ENCODE measurements at places on chromosomes 4 and X.
A peak's percentile ranks its signal among the peaks of the same experiment; 100 is the strongest.

GRCh38 chr4:60201052-60201673 is 999.0 kb upstream of the ADGRL3 start:
- DNase-seq = peak; percentile 27

- DNase-seq = no peak
Observed at GRCh38 chrX:132294776-132295495, 75.7 kb upstream of the RAP2C start.

DNA sequence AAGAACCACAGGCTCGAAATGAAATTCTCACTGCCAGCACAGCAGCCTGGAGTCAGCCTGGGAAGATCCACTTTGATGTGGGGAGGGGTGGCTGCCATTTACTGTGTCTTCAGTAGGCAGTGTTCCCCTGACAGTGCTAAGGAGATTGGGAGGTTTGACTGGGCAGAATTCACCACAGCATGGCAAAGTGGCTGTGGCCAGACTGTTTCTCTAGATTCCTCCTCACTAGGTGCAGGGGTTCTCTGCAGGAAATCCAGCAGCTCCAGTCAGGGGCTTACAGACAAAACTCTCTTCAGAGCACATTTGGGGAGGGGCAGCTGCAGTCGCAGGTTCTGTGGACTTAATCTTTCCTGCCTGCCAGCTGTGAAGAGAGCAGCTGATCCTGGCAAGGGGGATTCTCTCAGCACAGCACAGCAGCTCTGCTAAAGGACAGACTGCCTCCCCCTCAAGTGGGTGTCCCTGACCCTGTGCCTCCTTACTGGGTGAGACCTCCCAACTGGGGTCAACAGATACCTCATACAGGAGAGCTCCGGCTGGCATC is 1174.0 kb downstream of the RAPGEF2 start:
- DNase-seq = no peak

GRCh38 chrX:94204524-94204923 is 530.5 kb downstream of the FAM133A start:
- DNase-seq = no peak

GRCh38 chr4:146381263-146381872 is 140.4 kb downstream of the SLC10A7 start:
- DNase-seq = no peak

DNA sequence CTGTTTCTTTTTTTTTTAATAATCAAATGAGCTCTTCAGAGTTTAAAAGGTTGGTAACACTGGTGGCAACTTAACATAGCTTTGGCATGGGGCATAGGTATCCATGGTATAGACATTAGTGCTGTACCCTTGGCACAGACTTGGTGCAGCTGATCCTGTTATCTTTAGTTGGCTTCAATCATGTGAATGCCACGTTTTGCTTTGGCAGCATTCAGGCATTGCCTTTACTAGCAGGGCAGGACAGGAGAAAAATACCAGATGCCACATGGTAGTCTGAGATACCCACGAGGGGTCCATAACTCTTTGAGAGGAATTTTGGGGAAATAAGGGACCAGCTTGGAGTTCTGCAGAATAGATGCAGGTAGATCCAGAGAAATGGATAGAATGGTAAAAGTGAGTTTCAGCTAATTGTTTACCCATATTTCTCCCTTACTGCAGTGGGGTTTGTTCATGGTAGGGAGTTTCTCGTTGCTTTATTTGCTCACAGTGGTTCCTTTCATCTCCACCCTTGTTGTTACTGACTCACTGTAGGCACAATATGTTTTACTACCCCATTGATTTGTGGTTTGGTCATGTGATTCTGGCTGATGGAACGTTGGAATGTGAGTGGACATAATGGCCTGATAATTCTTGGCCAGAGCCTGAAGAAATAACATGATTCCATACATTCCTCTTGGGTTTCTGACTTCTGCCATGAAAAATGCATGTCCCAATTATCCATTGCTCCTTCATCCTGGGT is 342.7 kb downstream of the GLUD2 start:
- no peak for DNase-seq

DNA sequence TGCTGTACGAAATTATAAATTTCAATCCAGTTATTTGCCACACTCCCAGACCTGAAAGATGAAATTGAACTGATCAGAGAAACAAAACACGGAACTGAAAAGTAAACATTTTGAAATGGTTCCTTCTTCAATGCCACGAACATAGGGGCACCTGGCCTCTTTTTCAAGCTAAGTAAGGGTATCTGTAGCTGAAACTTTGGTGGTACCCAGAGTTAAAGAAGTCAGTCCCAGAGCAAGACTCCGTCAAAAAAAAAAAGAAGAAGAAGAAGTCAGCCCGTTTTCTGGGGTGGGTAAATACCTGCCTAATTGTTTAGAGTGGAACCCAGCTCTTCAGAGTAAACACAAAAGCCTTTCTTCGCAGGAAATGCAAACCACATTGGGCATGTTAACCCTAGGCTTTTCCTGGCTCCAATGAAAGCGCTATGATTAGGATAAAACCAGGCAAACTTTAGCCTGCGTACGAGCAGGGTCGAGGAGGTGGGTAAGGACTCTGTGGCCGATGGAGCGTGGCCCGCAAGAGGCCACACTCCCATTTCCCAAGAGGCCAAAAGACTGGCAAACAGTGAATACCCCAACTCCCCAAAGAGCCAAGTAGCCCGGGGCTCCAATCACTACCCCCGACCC is 1.3 kb downstream of the ANTXR2 start:
- no peak for DNase-seq

- no peak for DNase-seq
Observed at GRCh38 chr4:99723612-99724011, 66.0 kb upstream of the C4orf54 start.

GRCh38 chr4:163988391-163988790 is 493.9 kb downstream of the TMA16 start:
- no peak for DNase-seq

DNA sequence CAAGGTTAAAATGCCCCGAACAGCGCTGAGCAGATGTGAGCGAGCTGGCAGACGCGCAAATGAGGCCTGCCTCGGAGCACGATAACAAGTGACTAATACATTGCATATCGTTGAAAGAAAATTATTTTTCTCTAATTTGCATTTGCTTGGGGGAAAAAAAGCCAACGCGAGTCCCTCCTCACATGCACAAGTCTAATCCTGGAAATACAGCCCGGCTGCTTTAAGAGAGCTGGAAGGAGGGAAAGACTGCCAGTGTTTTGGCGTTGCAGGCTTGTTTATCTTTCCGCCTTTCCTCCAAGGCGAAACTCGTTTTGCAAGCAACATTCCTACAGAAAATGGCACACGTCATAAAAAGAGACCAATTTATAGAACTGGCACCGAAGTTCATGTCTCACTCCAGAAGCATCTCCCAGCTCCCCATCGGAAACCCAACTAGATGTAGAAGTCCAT is 12.6 kb downstream of the BCOR start:
- no peak for DNase-seq

DNA sequence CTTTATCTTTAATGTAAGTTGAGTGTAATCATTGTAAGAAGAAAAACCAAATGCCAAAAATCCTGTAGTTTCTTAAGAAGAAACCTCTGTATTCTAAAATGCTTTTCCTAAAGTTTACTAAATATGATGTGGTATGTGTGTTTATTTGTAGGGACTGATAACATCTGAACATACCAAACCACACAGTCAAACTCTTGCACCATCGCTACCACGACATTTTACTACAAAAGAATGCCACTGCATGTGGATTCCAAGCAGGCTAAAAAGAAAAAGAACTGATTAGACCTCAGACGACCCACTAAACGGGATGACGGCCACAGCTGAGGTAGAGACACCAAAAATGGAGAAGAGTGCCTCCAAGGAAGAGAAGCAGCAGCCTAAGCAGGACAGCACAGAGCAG is 46.1 kb downstream of the LAS1L start:
- no peak for DNase-seq

DNA sequence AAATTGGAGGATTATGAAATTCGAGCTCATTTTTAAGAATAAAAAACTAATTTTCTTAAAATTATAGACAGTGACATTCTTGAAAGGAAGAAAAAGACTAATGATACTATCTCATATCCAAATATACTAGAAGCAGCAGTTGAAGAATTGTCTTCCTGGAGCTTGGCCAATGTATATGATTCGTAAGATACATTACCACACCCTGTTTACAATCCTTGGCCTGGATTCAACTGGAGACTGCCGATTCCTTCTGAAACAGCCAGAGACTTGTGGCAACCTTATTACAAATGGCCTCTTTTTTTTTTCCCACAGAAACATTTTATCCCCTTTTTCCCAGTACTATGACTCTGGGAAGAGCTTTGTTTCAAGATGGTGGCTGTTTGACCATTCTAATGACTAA is 571.2 kb upstream of the FAT1 start:
- no peak for DNase-seq

DNA sequence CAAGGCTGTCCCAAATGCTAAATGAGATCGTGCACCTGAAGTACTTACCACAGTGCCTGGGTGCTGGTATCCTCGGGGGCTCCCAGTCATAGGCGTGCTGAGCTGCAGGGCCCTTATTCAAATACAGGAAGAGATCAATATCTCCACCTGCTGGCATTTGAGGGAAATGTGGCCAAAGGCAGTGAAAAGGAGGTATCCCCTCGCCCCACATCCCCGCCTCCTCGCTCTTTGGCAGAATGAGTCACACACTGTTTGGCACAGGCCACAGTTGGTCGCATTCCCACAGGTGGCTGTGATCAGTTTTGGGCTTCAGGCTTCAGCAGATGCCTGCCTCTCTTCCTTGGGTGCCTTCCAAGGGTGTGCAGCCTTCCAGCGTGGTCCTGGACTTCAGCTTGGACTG is 28.4 kb downstream of the ZNF185 start:
- DNase-seq = peak; percentile 14

GRCh38 chr4:41303372-41304118 is 46.8 kb downstream of the UCHL1 start:
- DNase-seq = no peak

DNA sequence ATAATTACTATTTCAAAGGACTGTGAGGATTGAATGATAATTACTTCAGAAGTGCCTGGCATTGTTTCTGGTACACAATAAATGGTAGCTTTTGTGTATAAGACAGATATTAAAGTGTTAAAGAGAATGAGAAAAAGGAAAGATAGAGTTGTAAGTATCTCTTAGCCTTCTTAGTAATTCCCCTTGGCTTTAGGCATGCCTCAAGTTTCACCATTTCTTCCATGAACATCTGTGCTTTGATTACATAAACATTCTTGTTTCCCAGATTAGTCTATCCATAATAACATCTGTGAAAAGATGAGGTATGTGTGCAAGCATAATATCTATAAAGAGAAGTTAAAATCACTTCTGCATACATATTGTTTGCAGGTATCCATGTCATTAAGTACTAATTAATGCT is 230.9 kb upstream of the TEX13A start:
- DNase-seq = no peak

DNA sequence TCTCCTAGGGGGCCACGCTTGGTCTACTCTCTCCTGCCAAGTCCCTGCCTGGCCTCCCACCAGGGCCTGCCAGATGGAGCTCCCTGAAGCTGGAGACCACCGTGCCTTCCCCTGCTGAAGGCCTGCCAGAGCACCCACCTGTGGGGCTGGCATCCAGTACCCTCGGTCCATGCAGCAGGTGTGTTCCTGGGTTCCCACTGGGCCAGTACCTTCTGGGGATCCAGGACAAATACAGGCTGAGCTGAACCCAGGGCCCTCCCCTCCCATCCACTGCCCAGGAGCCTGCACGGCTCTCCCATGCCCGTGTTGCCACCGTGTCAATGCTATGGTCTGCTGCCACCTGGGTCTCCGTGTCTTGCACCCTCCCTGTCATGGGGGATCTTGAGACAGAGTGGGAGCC is 68.8 kb downstream of the ABLIM2 start:
- no peak for DNase-seq

- DNase-seq = no peak
Observed at GRCh38 chrX:100830143-100830542, 10.0 kb downstream of the CSTF2 start.

DNA sequence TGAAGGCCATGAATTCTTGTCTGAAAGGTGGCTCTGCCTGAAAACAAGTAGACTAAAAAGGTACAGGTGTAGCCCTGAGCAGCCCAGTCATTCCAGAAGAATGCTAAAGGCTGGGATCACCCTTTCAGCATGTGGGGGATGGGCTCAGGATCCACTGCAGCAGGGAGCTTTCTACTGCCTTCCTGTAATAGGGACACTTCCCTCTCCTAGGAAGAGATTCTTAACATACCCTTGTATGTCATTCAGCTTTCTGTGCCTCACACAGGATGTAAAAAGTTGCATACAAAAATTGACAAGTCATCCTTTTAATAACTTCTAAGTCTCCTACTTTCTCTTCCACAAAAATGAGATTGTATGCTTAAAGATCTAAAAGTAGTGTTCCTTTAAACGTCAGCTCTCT is 123.3 kb downstream of the ZNF518B start:
- DNase-seq = no peak

- no peak for DNase-seq
Observed at GRCh38 chr4:152104356-152104755, 343.5 kb upstream of the GATB start.

DNA sequence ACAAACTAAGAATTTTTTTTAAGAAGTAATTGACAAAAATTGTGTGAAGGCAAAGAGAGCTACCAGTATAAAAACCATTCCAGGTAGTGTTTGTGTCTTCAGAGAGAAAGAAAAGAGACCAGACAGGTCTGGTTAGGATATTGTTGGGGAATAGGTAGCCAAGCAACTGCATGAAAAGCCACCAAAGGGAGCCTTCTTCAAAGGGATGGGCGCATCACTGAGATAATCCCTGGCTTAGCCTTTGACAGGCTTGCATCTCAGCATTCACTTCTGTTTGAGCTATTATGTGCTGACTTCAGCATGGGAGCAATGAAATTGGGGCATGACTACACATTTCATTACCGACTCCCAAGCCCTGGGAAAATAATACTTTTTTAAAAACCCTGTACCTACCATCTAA is 496.6 kb downstream of the IL1RAPL1 start:
- no peak for DNase-seq

GRCh38 chrX:20270562-20270890 is 3.8 kb upstream of the RPS6KA3 start:
- no peak for DNase-seq

- DNase-seq = no peak
Observed at GRCh38 chrX:34058005-34058404, 74.1 kb downstream of the FAM47A start.

GRCh38 chr4:130486841-130487240 is 1390.9 kb downstream of the C4orf33 start:
- DNase-seq = no peak

- no peak for DNase-seq
Observed at GRCh38 chrX:152821145-152821765, 9.3 kb downstream of the CETN2 start.

DNA sequence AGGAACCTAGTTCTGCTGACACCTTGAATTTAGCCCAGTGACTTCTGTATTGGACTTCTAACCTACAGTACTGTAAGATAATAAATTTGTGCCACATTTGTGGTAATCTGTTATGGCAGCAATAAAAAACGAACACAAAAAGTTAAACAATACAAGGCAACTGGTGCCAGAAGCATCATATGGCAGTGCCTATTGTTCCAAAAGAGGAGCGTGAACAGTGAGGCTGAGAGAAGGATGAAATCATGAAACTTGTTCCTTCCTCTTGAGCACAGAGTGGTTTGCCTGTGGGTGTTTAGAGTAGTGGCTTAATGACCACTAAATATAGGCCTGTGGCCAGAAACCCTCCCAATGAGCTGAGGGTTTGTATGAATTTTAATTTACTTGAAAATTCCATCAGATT is 69.7 kb upstream of the PGRMC2 start:
- DNase-seq = no peak

- DNase-seq = no peak
Observed at GRCh38 chr4:108943976-108944591, 181.2 kb upstream of the ETNPPL start.
